Glutamatergic neuron (in vitro differentiated cells): ENCODE measurements at places on chromosomes 3 and 15.

GRCh38 chr3:124336067-124336656 is 344.2 kb upstream of the ROPN1 start:
- DNase-seq, result no peak

- DNase-seq, result no peak
Measured at GRCh38 chr15:34986771-34987480, 1.2 kb downstream of the ZNF770 start.

DNA sequence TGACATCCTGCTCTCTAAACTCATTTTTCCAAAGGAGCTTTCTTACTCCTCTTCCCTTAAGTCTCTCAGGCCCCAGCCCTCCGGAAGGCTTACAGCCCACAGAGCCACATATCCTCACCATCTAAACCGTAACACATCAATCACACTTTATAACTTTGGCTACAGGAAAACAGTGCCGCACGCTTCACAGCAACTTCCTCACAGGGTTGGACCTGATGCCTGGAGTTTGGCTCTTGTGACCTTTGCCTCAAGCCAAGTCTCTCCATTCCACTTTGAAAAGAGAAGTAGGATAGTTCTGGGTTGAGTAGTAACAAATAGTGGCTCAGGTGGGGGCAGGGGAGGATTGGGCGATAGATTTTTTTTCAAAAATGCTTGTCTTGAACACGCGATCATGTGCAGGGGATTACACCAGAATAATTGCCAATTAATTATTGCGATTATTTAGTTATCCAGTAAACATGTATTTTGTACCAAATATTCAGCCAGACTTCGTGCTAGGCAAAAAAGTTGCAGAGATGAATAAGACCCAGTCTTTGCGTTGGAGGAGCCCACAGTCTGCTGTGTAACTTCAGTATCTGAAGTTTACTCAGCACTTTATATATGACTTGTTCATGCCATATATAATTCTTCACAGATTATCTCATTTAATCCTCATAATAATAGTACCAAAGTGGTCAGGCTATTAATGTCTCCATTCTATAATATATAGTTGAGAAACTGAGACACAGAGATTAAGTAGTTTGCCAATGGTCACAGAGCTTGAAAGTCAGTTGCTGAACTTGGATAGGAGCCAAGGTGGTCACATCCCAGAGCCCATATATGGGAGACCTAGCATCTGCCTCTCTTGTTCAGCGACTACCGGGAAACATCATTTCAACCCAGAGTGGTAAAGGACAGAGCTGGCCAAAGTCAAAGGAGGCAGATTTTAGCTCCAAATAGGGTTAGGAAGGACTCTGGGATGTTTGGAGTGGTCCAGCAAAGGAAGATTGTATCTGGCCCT is 2.4 kb upstream of the ETV5 start:
- no peak for DNase-seq

- DNase-seq, result no peak
Measured at GRCh38 chr3:124686028-124686670, 44.1 kb upstream of the UMPS start.

GRCh38 chr3:164375538-164375937 is 702.8 kb downstream of the SI start:
- no peak for DNase-seq

GRCh38 chr3:194187233-194187944 is 51.4 kb downstream of the HES1 start:
- DNase-seq, result no peak

- no peak for DNase-seq
Measured at GRCh38 chr3:112372396-112372795, 39.4 kb downstream of the CD200 start.

- no peak for DNase-seq
Measured at GRCh38 chr3:128914966-128915645, 35.7 kb downstream of the ACAD9 start.

DNA sequence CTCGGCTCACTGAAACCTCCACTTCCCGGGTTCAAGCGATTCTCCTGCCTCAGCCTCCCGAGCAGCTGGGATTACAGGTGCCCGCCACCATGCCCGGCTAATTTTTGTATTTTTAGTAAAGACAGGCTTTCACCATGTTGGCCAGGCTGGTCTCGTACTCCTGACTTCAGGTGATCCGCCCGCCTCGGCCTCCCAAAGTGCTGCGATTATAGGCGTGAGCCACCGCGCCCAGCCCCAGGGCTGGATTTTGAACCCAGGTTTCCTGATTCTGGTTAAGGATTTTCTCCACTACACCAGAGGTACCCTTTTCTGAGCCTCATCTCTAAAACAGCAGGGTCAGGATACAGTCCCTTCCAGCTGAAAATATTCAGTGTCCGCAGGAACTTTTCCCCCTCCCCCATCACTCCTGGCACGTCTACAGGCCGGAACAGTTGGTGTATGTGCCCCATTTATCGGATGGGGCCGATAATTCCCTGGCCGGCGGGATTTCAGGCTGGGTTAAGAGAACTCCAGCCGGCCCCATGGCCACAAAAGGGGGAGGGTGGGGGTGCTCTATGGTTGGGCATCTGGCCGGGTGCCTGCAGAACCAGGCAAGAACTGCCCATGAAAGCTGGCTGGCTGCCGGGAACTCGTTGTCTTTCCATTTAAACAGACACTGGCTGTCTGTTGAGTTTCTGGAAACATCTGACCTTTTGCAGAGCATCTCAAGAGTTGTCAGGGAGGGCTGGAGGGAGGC is 26.8 kb upstream of the SEMA4B start:
- no peak for DNase-seq

DNA sequence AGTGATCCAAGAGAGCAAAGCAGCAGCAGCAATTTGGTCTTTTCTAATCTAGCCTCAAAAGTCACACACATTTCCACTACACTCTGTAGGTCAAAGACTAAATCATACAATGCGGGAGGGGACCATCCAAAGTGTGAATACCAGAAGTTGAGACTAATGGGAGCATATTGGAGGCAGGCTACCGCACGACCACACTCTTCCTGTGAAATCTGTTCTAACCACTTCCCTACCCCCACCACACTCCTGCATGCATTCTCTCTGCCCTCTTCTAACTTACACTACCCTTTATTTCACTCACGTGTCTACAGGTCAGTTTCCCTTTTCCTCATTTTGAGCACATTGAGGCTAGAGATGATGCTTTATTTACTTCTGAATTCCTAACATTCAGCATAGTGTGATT is 23.7 kb upstream of the PRTG start:
- no peak for DNase-seq

DNA sequence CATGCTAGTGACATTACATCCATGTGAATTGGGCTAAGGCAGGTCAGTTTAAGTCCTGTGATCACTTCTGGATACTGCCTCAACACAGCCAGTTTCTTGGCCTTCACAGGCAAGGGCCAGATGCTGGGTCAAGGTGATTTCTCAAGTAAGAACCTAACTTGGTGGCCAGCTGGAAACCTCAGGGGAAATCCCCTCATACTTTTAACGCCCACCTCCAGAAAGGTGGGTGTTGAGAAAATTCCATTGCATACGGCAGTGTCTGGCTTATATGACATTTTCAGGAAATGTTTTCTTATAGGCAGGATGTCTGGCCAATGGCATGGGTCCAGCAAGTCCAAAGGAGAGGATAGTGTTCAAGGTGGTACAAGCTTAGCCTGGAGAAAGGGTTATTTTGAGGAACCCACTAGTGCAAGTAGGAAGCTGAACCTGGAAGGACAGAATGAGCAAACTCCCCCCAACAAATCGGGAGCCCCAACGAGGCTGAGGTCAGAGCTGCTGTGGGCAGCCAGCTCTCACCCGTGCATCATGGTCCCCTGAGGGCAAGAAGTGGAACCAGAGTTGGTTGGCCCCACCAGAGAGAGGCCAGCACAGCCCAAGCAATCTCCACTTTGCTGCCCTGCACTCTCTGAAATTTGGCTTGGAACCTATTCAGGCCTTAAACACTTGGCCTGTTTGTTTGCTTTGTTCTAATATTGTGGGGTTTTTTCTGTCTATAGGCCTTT is 135.4 kb downstream of the PDE8A start:
- no peak for DNase-seq

- DNase-seq, result no peak
Measured at GRCh38 chr15:97528238-97528637, 432.3 kb upstream of the ARRDC4 start.

GRCh38 chr15:32956006-32956405 is 238.2 kb downstream of the GREM1 start:
- no peak for DNase-seq

- no peak for DNase-seq
Measured at GRCh38 chr3:40452562-40452875, 4.6 kb upstream of the RPL14 start.

DNA sequence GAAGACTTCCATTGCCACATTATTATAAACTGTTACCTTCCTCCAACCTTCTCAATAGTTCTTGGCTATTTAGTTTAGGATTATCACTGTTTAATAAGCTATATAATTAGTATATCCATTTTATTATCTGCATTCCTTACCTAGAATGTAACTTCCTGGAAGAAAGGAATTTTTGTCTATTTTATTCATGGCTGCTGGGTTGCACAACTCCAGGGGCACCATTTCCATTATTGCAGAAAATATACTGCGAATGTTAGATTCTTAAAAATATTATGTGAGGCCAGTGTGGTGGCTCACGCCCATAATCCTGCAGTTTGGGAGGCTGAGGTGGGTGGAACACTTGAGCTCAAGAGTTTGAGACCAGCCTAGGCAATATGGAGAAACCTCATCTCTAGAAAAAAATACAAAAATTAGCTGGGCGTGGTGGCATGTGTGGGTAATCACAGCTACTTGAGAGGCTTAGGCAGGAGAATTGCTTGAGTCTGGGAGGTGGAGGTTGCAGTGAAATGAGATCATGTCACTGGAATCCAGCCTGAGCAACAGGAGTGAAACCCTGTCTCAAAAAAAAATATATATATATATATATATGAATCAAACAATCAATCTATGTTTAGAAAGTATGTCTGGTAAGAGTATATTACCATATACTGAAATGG is 19.9 kb downstream of the CLDN1 start:
- no peak for DNase-seq

- DNase-seq, result peak; percentile 82
Measured at GRCh38 chr3:120561251-120562045, 34.7 kb upstream of the NDUFB4 start.

- DNase-seq, result no peak
Measured at GRCh38 chr3:149545049-149545448, 70.6 kb downstream of the TM4SF4 start.

DNA sequence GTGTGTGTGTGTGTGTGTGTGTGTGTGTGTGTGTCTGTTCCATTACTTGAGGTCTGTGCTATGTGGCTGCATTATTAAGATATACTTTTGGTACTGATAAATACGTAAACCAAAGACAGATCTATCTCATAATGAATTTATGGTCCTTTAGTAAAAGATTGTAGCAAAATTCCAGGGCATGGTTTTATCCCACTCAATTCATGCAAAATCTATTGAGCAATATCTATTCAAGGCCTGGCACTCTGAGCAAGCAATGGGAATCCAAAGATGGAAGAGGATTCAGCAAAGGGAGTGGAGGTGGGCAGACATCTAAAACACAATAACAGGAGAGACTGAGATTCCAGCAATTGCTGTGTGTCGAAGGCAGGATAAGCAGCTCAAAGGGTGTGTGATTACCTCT is 86.8 kb downstream of the RFTN1 start:
- DNase-seq, result no peak

GRCh38 chr15:65938604-65939003 is 69.3 kb downstream of the RAB11A start:
- no peak for DNase-seq

GRCh38 chr3:157499342-157499963 is 3.8 kb downstream of the VEPH1 start:
- peak; percentile 14 for DNase-seq

DNA sequence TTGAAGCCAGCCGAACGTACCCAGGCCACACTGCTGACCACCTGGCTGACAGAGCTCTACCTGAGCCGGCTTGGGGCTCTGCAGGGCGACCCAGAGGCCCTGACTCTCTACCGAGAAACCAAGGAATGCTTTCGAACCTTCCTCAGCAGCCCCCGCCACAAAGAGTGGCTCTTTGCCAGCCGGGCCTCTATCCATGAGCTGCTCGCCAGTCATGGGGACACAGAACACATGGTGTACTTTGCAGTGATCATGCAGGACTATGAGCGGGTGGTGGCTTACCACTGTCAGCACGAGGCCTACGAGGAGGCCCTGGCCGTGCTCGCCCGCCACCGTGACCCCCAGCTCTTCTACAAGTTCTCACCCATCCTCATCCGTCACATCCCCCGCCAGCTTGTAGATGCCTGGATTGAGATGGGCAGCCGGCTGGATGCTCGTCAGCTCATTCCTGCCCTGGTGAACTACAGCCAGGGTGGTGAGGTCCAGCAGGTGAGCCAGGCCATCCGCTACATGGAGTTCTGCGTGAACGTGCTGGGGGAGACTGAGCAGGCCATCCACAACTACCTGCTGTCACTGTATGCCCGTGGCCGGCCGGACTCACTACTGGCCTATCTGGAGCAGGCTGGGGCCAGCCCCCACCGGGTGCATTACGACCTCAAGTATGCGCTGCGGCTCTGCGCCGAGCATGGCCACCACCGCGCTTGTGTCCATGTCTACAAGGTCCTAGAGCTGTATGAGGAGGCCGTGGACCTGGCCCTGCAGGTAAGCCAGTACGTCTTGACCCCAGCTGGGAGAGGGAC is 6.2 kb downstream of the VPS18 start:
- DNase-seq, result no peak

GRCh38 chr3:37806505-37807200 is 55.0 kb upstream of the CTDSPL start:
- DNase-seq, result no peak

DNA sequence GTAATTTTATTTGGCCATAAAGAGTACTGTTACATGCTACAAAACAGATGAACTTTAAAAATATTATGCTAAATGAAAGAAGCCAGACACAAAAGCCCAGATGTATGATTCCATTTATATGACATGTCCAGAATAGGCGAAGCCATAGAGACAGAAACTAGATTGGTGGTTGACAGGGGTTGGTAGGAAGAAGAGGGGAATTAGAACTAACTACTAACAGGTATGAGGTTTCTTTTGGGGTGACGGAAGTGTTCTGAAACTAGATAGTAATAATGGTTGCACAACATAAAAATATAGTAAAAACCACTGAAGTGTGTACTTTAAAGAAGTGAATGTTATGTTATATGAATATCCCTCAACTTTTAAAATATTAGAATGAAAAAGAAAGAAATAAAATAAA is 66.1 kb downstream of the GBE1 start:
- no peak for DNase-seq

DNA sequence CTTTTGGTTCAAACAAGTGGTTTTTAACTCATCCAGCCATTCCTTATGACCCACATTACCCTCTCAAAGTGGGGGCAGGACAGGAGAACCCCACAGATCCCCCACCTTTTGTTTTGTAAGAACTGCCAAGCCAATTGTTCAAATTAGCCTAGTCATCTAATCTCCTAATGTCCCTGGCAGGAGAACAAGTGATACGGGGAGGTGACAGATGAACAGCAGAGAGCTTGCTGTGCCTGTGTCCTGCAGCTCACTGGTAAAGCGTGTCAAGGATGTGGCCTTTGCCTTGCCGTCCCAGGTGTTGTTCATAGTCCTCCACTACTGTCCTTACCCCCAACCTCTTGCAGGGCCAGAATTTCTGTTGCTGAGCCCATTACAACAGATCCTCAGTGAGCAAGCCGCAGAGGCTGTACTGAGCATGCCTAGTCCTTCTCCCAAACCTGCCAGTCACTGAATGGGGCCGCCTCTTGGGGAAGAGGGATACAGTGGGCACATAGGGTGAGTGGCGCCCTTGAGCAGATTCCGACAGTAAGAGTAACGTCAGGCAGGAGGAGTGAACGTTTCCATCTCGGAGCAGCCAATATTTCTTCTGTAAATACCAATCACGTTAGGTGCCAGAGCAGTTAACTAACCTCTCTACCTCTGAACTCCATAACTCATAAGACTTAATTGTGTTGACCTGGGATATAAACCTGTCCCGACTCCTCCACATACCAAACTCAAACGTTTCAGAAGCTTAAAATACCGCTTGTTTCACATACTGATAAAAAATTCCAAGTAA is 87.4 kb downstream of the ITPR1 start:
- DNase-seq, result no peak
